ENCODE measurements at places on chromosomes 16 and 17. TPM values are rescaled to one million over a fixed set of nuclear protein-coding genes. Genes with fewer than 3 reads are reported as not detected.

GRCh38 chr16:77677129-77677528, 45.2 kb upstream of the NUDT7 start:
- peaks cover 9% of the 10 kb centered on the region for H3K27me3 ChIP-seq
- no peak for DNase-seq
- H3K4me1 ChIP-seq = no peaks in the 10 kb centered on the region
- no peak overlapping the region for H3K4me3 ChIP-seq
- no peaks in the 10 kb centered on the region for H3K36me3 ChIP-seq
- H3K27ac ChIP-seq = no peak overlapping the region

- H3K4me1 ChIP-seq = no peaks in the 10 kb centered on the region
- H3K36me3 ChIP-seq = peaks cover 58% of the 10 kb centered on the region
- H3K27me3 ChIP-seq = no peaks in the 10 kb centered on the region
- H3K4me3 ChIP-seq = no peak overlapping the region
- no peak overlapping the region for H3K27ac ChIP-seq
Measured at GRCh38 chr17:7850701-7851437, 4.0 kb upstream of the TMEM88 start.

NPIPA2 gene
- total RNA-seq = not detected

- H3K27me3 ChIP-seq = no peaks in the 10 kb centered on the region
- no peaks in the 10 kb centered on the region for H3K4me1 ChIP-seq
- no peak overlapping the region for H3K4me3 ChIP-seq
- H3K27ac ChIP-seq = no peak overlapping the region
- peaks cover 3% of the 10 kb centered on the region for H3K36me3 ChIP-seq
Measured at GRCh38 chr17:3678095-3678820, 9.6 kb downstream of the EMC6 start.

NSF gene
- 79.0 TPM for total RNA-seq

CSF3 gene
- not detected for total RNA-seq

GRCh38 chr16:66603537-66604375, 748 bp upstream of the CMTM3 start:
- H3K36me3 ChIP-seq = peaks cover 37% of the 10 kb centered on the region
- H3K27ac ChIP-seq = peak overlapping the region; percentile 53
- peak overlapping the region; percentile 78 for H3K4me3 ChIP-seq
- peaks cover 28% of the 10 kb centered on the region for H3K4me1 ChIP-seq

GRCh38 chr17:63447471-63448009, 1.4 kb upstream of the CYB561 start:
- H3K4me3 ChIP-seq = peak overlapping the region; percentile 73
- peaks cover 27% of the 10 kb centered on the region for H3K36me3 ChIP-seq
- no peak for DNase-seq
- H3K4me1 ChIP-seq = peaks cover 8% of the 10 kb centered on the region
- H3K27me3 ChIP-seq = no peaks in the 10 kb centered on the region

GRCh38 chr16:57802341-57803133, at the start of gene KIFC3:
Gene KIFC3 (minus strand): TSS chr16:57802491. CDS start chr16:57798243, 4,248 bp downstream.
- H3K27me3 ChIP-seq = no peaks in the 10 kb centered on the region
- DNase-seq = peak; percentile 86
- H3K4me1 ChIP-seq = peaks cover 62% of the 10 kb centered on the region

GRCh38 chr16:79753286-79753685, 152.7 kb upstream of the MAF start:
- no peak for DNase-seq
- no peak overlapping the region for H3K4me3 ChIP-seq
- H3K27ac ChIP-seq = no peak overlapping the region

DNA sequence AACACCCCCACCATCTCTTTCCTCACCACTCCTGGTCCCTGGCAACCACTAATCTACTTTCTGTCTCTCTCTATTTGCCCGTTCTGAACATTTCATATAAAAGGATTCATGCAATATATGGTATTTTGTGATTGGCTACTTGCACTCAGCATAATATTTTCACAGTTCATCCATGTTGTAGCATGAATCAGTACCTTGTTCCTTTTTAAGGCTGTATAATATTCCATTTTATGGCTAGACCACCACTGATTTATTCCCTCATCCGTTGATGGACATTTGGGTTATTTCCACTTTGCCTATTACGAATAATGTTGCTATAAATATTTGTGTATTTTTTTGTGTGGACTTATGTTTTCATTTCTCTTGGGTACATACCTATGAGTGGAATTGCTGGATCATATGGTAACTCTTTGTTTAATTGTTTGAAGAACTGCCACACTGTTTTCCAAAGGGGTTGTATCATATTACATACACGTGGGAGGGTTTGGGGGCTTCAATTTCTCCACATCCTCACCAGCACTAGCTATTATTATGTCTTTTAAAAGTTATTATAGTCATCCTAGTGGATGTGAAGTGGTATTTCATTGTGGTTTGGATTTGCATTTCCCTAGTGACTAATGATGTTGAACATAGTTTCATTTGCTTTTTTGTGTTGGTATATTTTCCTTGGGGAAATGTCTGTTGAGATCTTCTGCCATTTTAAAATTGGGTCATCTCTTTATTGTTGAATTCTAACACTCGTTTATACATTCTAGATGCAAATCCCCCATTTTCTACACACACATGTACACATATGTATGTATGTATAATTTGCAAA, 26.3 kb downstream of the SEC14L5 start:
- no peaks in the 10 kb centered on the region for H3K36me3 ChIP-seq
- H3K4me3 ChIP-seq = no peak overlapping the region
- no peak for DNase-seq
- no peak overlapping the region for H3K27ac ChIP-seq

DNA sequence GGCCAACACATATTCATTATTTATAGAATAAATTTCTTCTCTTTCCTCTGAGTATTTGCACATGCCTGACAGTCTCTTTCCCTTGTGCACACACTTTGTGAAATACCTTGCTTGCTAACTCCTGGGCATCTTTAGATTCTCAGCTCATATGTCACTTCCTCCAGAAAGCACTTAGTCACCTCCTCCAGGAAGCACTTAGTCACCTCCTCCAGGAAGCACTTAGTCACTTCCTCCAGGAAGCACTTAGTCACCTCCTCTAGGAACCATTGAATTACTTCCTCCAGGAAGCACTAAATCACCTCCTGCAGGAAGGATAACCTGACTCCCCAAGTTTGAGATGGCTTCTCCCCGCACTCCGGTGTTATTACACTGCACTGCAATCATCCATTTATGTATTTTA, 462.5 kb upstream of the EEF2KMT start:
- peaks cover 13% of the 10 kb centered on the region for H3K27me3 ChIP-seq
- no peak overlapping the region for H3K4me3 ChIP-seq
- H3K27ac ChIP-seq = no peak overlapping the region
- H3K4me1 ChIP-seq = no peaks in the 10 kb centered on the region

DNA sequence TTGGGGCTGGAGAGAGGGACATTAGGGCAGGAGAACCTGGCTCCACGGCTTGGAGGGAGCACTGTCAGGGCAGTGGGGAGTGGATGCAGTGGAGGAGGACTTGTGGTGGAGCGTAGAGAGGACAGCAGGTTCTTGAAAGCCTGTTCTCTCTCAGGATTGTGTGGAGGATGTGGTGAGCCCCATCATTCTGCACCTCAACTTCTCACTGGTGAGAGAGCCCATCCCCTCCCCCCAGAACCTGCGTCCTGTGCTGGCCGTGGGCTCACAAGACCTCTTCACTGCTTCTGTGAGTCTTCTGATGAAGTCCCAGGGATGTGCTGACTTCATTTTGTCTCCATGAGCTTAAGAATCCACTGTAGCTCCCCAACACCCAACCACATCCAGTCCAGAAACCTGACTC, 13.5 kb downstream of the COX6A2 start:
- no peak overlapping the region for H3K4me3 ChIP-seq
- H3K4me1 ChIP-seq = no peaks in the 10 kb centered on the region
- DNase-seq = no peak
- H3K36me3 ChIP-seq = no peaks in the 10 kb centered on the region

GRCh38 chr16:11546608-11547061, 40.1 kb downstream of the LITAF start:
- H3K36me3 ChIP-seq = peaks cover 89% of the 10 kb centered on the region
- no peak overlapping the region for H3K27ac ChIP-seq
- peaks cover 9% of the 10 kb centered on the region for H3K4me1 ChIP-seq
- DNase-seq = no peak

DNA sequence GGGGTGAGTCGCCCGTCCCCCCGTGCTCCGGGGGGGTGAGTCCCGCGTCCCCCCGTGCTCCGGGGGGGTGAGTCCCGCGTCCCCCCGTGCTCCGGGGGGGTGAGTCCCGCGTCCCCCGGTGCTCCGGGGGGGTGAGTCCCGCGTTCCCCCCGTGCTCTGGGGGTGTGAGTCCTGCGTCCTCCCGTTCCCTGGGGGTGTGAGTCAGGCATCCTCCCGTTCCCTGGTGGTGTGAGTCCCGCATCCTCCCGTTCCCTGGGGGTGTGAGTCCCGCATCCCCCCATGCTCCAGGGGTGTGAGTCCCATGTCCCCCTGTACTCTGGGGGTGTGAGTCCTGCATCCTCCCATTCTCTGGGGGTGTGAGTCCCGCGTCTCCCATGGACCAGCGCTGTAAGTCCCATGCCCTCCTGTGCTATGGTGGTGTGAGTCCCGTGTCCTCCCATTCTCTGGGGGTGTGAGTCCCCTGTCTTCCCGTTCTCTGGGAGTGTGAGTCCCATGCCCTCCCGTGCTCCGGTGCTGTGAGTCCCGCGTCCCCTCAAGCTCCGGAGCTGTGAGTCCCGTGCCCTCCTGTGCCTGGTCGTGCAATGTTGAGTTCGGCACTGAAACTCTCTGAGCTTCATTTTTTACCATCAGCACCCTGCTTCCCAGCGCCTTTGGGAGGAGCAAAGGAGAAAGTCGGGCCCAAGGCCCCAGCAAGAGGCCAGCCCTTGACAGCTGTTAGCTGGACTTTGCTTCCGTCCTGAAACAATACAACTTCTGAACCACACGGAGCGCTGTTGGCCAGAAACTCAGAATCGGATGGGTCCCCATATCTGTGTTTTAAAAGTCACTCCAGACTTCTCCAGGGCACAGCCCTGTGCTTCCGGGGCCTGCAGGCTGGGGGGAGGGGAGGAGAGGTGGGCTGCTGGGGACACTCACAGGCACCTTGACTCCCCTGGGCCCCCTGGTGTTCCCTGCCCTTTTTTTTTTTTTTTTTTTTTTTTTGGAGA, 11.5 kb upstream of the ZC3H18 start:
- H3K4me3 ChIP-seq = no peak overlapping the region
- H3K4me1 ChIP-seq = peaks cover 7% of the 10 kb centered on the region
- peaks cover 90% of the 10 kb centered on the region for H3K27me3 ChIP-seq
- peaks cover 6% of the 10 kb centered on the region for H3K36me3 ChIP-seq
- peak; percentile 81 for DNase-seq

DNA sequence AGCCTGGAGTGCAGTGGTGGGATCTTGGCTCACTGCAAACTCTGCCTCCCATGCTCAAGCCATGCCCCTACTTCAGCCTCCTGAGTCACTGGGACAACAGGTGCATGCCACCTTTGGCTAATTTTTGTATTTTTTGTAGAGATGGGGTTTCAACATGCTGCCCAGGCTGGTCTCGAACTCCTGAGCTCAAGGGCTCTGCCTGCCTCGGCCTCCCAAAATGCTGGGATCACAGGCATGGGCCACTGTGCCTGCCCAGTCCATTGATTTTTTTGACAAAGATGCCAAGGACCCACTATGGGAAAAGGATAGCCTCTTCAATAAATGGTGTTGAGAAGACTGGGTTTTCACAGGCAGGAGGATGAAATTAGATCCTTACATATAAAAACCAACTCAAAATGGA, 10.8 kb upstream of the ADCY7 start:
- peaks cover 9% of the 10 kb centered on the region for H3K36me3 ChIP-seq
- H3K27ac ChIP-seq = no peak overlapping the region

- DNase-seq = peak; percentile 28
- H3K27ac ChIP-seq = peak overlapping the region; percentile 14
- H3K4me1 ChIP-seq = peaks cover 4% of the 10 kb centered on the region
Measured at GRCh38 chr17:76079956-76080767, 1.2 kb downstream of the ZACN start.
